ENCODE measurements at places on chromosomes 2 and 18.

DNA sequence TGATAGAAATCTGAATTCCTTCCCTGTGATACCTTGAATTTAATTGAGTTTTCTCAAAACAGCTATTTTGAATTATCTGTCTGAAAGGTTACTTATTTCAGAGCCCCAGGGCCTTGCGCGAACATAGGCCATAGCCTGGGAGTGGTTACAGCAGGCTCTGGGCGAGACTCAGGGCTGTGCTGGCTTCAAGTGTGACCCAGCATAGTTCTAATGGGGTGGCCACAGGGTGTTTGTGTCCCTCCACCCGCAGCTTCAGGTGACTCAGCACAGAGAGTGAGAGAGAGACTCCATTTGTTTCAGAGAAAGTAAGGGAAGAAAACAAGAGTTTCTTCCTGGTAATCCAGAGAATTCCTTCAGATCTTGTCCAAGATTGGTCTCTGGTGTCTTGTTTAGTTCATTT lies 137.9 kb upstream of the POU3F3 start:
- ATAC-seq = no peak

- no peak for ATAC-seq
Observed at GRCh38 chr2:222418739-222419138, 5.6 kb upstream of the SGPP2 start.

GRCh38 chr2:179348906-179349305 lies 84.3 kb upstream of the SESTD1 start:
- no peak for ATAC-seq

DNA sequence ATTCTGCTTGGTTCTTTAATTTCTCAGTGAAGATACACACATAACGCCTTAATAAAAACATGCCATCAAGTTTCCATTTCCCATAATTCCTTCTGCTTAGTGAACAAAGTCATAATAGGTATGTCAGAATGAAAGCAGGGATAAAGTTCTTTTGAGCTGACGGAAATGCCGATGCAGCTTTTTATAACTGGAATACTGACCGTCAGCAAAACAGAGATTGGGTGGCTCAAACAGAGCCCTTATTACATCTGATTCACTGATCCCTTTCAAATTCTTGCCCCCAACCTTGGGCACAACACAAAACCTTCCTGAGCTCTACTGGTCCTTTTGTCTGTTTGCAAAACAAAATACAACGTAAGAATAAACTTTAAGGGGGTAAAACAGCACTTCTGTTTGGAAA lies 140.4 kb downstream of the CDH2 start:
- ATAC-seq = no peak

DNA sequence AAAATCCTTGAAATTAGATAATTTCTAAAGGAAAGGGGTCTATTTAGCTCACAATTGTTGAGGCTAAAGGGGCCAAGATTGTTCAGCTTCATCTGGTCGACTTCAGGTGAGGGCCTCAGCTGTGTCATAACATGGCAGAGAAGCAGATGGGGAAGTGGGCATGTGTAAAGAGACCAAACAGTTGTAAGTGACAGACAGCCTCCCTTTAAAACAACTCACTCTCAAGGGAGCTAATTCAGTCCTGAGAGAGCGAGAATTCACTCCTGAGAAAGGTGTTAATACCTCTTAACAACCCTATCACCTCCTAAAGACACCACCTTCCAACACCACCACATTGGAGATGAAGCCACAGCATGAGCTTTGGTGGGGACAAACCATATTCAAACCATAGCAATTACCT lies 62.4 kb downstream of the KCMF1 start:
- no peak for ATAC-seq

GRCh38 chr2:25281522-25281921 lies 60.2 kb downstream of the DNMT3A start:
- ATAC-seq = no peak
